CD4-positive, CD25-positive, alpha-beta regulatory T cell (primary cell): ENCODE measurements at places on chromosomes 1 and 21. TPM values are rescaled to one million over a fixed set of nuclear protein-coding genes. Genes with fewer than 3 reads are reported as not detected.

Gene C1QA
- not detected for total RNA-seq

Gene RBBP4
- total RNA-seq: 139 TPM

Gene RGS13
- total RNA-seq: 0.32 TPM

Gene PAQR6
- 3.7 TPM for total RNA-seq

Gene CLCA1
- not detected for total RNA-seq

Gene MPL
- 2.2 TPM for total RNA-seq

Gene RGS18
- 38.3 TPM for total RNA-seq

Gene BNIPL
- 0.94 TPM for total RNA-seq

Gene ETNK2
- 3.0 TPM for total RNA-seq

Gene RPE65
- not detected for total RNA-seq

Gene LIN28A
- total RNA-seq: not detected

Gene ANGPTL1
- not detected for total RNA-seq

Gene CD5L
- not detected for total RNA-seq

Gene SERINC2
- total RNA-seq: not detected

Gene ARHGAP30
- total RNA-seq: 204 TPM

Gene CRYAA
- total RNA-seq: not detected

Gene ZNF648
- not detected for total RNA-seq

Gene SPATA46
- total RNA-seq: not detected

Gene CSRP1
- total RNA-seq: 63.8 TPM

Gene ITPKB
- 216 TPM for total RNA-seq

Gene ENAH
- total RNA-seq: not detected

Gene UTS2
- total RNA-seq: 8.0 TPM

Gene MROH7
- total RNA-seq: not detected

Gene PADI2
- total RNA-seq: not detected

Gene SLAMF7
- 0.76 TPM for total RNA-seq

Gene GPR161
- total RNA-seq: not detected

Gene GIPC2
- not detected for total RNA-seq

Gene IL19
- not detected for total RNA-seq

Gene ZYG11A
- 0.20 TPM for total RNA-seq

Gene ZSWIM5
- 0.10 TPM for total RNA-seq

Gene C1orf141
- not detected for total RNA-seq
